IPS-NIHi11 (cell line): ENCODE measurements at places on chromosomes 6 and 20.

- DNase-seq = no peak
Measured at GRCh38 chr6:12750416-12750815, 33.8 kb downstream of the PHACTR1 start.

- no peak for DNase-seq
Measured at GRCh38 chr20:53948383-53949318, 121.7 kb downstream of the BCAS1 start.

- no peak for DNase-seq
Measured at GRCh38 chr6:158856261-158856660, 37.1 kb upstream of the EZR start.

GRCh38 chr20:19691125-19691524 lies 66.9 kb upstream of the RIN2 start:
- DNase-seq = no peak

- DNase-seq = no peak
Measured at GRCh38 chr6:167056370-167056769, 57.2 kb downstream of the CEP43 start.

GRCh38 chr6:2542858-2543218 lies 207.9 kb downstream of the MYLK4 start:
- DNase-seq = no peak

DNA sequence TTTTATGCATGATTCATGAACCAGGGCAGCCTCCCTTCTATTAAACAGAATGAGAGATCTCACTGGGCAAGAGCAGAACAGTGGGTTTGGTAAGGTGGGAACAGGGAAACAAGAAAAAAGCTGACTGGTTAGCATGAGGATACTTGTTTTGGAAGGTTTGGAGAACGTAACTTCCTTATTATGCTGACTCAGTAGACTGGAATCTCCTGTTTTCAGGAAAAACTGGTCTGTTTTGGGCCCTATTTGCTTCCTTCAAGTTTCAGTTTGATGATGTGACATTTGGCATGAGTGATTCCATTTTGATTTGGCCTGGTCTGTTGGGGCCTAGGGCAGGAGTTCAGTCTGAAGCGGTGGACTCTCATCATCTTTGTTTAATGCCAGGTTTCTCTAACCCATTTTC lies 172.0 kb downstream of the MYLK4 start:
- peak; percentile 1 for DNase-seq

- no peak for DNase-seq
Measured at GRCh38 chr20:54716790-54717189, 241.4 kb downstream of the DOK5 start.

DNA sequence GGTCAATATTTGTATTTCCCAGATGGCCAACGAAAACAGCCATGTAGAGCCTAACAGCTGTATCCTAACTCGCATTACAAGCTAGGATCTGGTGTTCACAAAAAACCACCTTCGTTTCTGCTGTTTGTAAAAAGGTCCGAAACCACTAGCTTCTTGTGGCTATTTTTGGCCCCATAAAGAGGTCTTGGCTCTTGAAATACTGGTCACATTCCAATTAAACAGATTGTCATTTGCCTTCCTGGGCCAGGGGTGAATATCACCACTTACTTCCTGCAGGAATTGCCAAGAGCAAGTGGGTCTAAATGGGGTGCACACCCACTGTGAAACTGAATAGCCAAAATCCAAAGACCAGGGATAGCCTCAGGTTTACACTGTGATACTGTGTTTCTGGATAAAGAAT lies 48.2 kb downstream of the TSHZ2 start:
- DNase-seq = no peak

DNA sequence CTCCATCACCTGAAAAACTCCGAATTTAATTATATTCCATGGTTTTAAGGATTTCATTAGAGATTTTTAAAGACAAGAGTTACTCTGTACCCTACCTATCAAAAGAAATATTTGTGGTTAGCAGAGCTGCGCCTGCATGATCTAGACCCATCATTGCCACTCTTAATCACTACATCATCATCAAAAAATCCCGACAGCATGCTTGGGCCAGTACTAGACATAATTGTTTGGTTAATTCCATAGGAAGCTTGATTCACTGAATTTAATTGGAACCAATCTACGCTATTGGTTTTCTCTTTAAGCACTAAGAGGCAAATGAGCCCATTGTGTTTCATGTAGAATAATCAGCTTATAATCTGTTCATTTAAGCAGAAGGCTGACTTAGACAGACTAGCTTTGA lies 33.4 kb upstream of the RNF217 start:
- no peak for DNase-seq

DNA sequence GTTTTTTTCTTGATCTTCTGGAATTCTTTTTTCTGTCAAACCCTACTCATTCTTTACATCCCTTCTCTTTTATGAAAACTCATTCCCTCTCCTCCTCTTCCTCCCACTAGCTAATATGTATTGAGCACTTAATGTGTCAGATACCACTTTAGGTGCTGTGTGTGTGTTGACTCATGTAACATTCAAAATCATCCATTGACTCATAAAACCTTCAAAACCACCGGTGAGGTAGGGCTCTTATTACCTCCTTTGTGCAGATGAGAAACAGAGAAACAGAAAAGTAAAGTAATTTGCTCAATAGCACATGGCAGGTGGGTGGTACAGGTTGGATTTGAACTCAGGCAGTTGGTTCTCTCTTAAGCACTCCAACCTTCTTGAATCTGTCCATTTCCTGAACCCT lies 136.3 kb upstream of the NEDD9 start:
- DNase-seq = no peak

- peak; percentile 23 for DNase-seq
Measured at GRCh38 chr6:12577124-12577850, 139.3 kb upstream of the PHACTR1 start.

GRCh38 chr6:161486361-161487216 lies 212.7 kb upstream of the AGPAT4 start:
- DNase-seq = no peak

GRCh38 chr20:61599061-61599531 lies 347.0 kb downstream of the CDH4 start:
- DNase-seq = peak; percentile 80

DNA sequence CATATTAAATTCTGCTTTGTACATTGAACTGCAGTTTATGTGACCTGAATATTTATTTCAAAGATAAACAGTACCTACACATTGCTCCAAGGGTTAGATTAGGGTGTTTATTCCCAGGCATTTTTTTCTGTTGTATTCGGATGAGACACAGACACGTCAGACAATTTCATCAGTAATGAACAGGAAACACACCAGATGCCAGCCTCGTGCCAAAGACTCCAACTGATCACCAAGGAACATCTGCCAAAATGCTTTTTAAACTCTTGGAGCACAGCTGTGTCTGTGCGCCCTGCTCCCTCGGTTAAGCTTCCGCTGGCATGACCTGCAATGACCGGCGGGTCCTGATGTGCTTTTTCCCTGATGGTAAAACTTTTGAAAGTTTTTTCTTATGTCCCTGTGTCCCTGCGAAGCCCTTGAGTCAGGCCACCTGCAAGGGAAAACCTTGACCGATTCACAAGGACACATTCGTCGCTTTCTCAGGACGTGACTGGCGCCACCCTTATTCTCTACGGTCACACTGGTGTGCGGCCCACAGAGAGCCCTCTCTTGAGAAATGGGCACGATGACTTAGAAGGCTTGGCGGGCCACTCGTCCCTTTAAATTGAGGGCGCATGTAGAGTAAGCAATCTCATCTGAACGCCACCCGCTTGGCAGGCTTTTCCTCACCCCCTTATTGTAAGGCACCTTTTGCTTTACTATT lies 173.9 kb downstream of the QKI start:
- DNase-seq = no peak

DNA sequence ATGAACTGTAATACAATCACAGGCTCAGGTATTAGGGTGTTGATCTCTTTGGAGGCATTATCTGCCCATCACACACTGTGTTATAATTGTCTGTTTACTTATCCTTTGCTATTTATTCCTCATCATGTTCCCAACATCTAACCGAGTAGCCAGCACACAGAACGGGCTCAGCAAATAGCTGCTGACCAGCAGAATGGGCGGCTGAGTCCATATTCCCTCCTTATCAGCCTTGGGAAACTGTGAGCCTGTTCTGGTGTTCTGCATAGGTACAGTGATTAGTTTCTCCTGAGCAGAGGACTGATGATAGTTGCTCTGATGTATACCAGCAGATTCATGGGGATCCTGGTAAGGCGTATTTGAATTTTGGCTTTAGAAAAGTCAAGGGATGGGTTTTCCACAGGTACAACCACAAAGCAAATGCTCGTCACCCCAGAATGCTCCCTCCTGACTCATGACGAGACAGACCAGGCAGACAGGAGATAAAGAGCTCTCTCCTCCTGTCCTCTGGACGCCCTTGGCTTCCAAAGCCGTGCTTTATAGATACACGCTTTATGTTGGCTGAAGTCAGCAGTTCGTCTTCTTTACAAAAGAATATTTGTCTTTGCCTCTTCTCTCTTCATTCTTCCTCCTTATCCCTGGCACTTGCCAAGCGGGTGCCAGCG lies 166.7 kb downstream of the TTLL2 start:
- no peak for DNase-seq

DNA sequence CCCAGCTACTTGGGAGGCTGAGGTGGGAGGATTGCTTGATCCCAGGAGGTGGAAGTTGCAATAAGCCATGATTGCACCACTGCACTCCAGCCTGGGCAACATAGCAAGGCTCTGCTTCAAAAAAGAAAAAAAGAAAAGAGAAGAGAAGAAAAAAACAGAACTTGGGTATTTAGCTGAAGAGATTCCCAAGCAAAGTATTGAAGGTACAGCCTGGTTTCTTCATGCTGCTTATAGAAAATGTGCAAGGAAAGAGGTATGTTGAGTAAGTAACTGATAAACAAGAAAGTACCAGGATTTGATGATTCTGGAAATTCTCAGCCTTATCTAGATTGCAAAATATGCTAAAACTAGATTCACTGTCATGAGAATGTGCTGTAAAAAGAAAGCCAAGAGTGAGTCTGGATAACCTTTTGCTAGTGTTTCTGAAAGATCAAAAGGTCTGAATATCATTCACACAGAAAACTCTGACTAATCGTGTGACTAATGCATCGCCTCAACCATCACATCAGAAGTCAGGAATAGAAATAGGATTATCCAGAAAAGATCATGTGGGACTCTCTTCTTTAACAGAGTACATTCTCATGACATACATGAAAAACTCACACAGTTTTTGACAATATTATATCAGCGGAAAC lies 32.4 kb upstream of the NOP56 start:
- no peak for DNase-seq

- DNase-seq = no peak
Measured at GRCh38 chr6:96060249-96060648, 44.5 kb downstream of the FUT9 start.

- DNase-seq = peak; percentile 56
Measured at GRCh38 chr6:70956451-70957283, at the start of gene B3GAT2. TSS of gene B3GAT2 (minus strand) at chr6:70957060. CDS start at chr6:70956429, 631 bp downstream.

DNA sequence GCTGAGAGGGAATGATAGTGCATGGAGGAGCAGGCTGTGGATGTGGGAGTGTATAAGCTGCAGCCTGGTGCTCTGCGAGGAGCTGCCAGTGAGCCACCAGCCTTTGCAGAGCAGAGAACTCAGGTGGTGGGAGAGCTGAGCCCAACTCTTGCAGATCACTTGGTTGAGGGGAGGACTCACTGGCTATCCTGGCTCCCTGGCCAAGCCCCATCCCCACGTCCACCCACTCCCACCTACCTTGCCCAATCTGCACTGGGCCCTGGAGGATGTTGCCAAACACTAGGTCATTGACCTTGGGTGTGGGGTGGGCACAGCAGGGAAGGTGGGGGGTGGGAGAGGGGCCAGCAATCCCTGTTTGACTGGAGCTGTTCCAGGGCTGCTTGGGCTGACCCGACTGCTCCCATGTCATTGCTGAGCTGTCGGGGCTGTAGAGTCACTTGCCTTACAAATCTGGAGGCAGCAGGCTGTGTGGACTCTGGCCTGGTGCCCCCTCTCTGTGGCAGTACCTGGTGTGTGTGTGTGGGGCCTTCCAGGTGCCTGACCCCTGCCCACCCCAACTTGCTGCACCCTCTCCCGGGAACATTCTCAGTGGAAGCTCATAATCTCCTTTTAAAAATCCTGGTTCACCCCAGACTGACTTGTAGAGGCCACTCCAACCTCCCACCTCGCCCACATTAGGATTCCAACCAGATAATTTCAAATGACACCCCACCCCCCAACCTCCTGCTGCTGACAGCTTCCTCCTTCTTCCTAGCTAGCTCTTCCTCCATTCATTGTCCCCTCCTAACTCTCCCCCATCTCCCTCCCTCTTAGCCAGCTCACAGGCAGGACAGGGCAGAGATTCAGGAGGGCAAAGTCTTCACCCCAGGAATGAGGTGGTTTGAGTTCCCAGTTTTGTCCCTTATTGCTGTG lies 162.3 kb downstream of the MRPL14 start:
- DNase-seq = no peak

GRCh38 chr6:29925727-29926412 lies 16.5 kb upstream of the HLA-A start:
- DNase-seq = peak; percentile 12

- DNase-seq = no peak
Measured at GRCh38 chr20:37687478-37687805, 6.4 kb upstream of the CTNNBL1 start.

DNA sequence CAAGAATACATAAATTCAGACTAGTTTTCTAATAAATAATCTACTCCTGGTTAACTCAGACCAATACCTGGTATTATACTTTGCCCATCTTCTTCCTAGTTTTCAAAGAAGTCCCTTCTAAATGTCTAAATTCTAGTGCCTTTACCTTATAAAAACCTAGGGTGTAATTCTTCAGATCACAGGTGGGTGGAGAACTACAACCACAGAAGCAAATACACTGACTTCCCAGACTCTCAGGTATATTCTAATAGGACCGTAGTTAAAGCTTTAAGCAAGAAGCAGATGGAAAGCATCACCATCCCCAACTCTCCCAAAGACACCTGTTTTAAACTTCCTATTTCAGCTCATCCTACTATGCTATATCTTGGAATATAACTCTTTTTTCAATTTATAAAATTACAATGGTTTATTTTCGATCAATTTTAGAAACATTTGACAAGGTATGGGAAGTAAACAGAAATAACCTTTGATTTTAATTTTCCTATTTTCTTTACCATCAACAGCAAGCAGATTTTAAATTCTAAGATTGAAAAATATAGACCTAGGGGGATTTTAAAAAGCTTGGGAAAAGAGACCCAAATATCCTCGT lies 15.8 kb downstream of the MAN1A1 start:
- peak; percentile 45 for DNase-seq

- no peak for DNase-seq
Measured at GRCh38 chr6:113338644-113339043, 518.5 kb upstream of the MARCKS start.
